Karpas-422 (cell line): ENCODE measurements at places on chromosomes 3 and 15. TPM values are rescaled to one million over a fixed set of nuclear protein-coding genes. Genes with fewer than 3 reads are reported as not detected.

DNA sequence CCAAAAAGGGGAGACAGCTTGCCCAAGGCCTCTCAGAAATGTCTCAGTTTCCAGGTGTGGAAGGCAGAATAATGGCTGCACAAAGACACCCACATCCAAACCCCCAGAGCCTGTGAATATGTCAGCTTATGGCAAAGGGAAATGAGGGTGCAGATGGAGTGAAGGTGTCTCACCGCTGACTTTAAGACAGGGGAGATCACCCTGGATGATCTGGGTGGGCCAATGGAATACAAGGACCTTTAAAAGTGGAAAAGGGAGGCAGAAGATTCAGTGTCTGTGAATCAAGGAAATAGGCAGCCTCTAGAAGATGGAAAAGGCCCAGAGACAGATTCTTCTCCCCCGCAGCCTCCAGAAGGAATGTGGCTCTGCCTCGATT is 48.8 kb upstream of the ATP2B2 start:
- no peak overlapping the region for H3K27ac ChIP-seq
- H3K27me3 ChIP-seq = no peaks in the 10 kb centered on the region
- H3K36me3 ChIP-seq = no peaks in the 10 kb centered on the region
- no peak overlapping the region for H3K4me3 ChIP-seq

DNA sequence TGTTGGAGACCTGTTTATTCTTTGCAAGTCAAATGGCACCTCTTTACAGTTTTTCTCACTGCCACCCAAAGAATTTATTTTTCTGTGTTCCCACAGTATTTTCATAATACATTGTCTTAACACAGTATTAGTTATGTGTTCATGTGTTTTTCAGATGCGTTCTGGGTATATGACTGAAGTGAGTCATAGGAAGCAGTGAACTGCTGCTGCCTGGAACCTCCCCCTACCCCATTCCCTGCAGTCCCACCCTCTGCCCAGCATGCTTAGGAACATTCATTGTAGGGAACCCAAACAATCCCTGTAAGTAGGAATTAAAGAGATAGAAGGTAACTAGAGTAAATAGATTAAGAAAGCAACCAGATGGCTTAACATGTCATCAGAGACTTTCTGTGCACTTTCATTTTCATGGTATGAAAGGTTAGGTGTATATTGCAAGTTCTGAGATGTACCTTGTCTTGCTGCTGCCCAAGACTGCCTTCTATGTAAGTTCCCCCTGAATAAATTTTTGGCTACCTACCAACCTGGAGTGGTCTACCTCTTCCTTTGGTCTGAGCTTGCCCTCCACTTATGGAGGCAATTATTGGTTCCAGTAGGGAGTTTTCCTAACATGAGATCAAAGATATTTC is 21.9 kb upstream of the SQOR start:
- no peak overlapping the region for H3K4me3 ChIP-seq
- DNase-seq = no peak
- H3K27ac ChIP-seq = no peak overlapping the region
- no peaks in the 10 kb centered on the region for H3K27me3 ChIP-seq
- H3K36me3 ChIP-seq = peaks cover 8% of the 10 kb centered on the region; the same call in 1 of the 2 replicates

- H3K4me1 ChIP-seq = no peaks in the 10 kb centered on the region
- no peak for DNase-seq
- no peaks in the 10 kb centered on the region for H3K36me3 ChIP-seq
- no peak overlapping the region for H3K27ac ChIP-seq
- no peaks in the 10 kb centered on the region for H3K27me3 ChIP-seq
Measured at GRCh38 chr15:36177590-36178302, 401.7 kb upstream of the CDIN1 start.

- no peak overlapping the region for H3K4me3 ChIP-seq
- H3K27me3 ChIP-seq = no peaks in the 10 kb centered on the region
- no peak overlapping the region for H3K27ac ChIP-seq
- no peaks in the 10 kb centered on the region for H3K36me3 ChIP-seq
Measured at GRCh38 chr3:58874795-58875194, 175.0 kb downstream of the CFAP20DC start.

- no peaks in the 10 kb centered on the region for H3K36me3 ChIP-seq
- H3K27me3 ChIP-seq = no peaks in the 10 kb centered on the region
- no peak overlapping the region for H3K27ac ChIP-seq
- H3K4me3 ChIP-seq = no peak overlapping the region
- no peaks in the 10 kb centered on the region for H3K4me1 ChIP-seq
Measured at GRCh38 chr3:194852345-194852744, 166.7 kb downstream of the FAM43A start.

FOXB1 gene
- not detected in 2 replicates for total RNA-seq

DNA sequence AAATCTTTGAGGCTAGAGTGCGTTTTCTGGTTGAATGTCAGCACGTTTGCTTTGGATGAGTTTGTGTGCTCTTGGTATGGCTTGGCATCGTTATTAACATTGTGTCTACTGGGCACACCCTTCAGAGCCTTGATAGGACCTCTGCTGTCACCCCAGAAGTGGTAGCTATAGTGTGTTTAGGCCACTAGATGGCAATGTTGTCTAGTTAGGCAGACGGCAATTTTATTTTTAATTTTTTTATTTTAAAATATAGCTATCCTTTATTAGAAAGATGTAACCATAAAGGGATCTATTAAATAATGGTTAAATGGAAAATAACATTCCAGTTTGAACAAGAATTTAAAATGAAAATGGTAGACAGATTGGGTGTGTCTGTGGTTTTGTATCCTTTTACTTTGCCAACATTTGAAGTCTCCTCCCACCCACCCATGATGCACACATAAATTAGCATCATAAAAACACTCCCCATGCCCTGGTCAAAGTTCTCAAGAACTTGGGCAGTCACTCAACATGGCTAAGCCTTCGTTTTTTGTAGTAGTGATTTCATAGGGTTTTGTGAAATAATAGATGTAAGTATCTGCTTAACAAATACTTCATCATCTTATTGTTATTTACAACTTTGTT is 200.7 kb downstream of the KCNH8 start:
- no peak overlapping the region for H3K4me3 ChIP-seq
- H3K27me3 ChIP-seq = no peaks in the 10 kb centered on the region
- DNase-seq = peak; percentile 75
- H3K36me3 ChIP-seq = no peaks in the 10 kb centered on the region
- H3K4me1 ChIP-seq = peaks cover 11% of the 10 kb centered on the region

DNA sequence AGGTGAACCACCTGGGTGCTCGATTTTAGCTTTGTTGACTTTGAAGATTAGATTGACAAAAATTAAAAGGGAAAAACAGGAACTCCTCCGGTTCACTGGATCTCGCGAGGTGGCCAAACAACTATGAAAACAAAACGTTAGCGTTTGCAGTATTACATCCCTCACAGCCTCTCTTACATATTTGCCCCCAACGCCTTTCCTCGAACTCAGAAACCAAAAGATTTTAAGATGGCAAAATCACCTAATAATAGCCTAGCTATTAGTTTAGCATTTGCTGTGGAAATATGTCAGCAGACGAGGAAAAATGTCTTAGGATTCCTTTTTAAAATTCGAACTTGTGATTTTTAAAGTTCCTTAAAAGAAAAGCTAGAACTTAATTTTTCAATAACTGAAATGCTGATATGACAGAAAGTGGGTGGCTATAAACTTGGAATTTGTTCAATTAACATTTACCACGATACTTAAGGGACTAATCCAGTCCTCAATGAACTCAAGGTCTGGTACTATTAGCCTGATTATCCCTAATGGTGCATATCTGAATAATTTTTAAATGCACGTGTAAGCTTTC is 491 bp upstream of the SENP7 start:
- peak overlapping the region; percentile 89 for H3K4me3 ChIP-seq
- H3K36me3 ChIP-seq = no peaks in the 10 kb centered on the region
- H3K27ac ChIP-seq = peak overlapping the region; percentile 68
- peak; percentile 46 for DNase-seq

DNA sequence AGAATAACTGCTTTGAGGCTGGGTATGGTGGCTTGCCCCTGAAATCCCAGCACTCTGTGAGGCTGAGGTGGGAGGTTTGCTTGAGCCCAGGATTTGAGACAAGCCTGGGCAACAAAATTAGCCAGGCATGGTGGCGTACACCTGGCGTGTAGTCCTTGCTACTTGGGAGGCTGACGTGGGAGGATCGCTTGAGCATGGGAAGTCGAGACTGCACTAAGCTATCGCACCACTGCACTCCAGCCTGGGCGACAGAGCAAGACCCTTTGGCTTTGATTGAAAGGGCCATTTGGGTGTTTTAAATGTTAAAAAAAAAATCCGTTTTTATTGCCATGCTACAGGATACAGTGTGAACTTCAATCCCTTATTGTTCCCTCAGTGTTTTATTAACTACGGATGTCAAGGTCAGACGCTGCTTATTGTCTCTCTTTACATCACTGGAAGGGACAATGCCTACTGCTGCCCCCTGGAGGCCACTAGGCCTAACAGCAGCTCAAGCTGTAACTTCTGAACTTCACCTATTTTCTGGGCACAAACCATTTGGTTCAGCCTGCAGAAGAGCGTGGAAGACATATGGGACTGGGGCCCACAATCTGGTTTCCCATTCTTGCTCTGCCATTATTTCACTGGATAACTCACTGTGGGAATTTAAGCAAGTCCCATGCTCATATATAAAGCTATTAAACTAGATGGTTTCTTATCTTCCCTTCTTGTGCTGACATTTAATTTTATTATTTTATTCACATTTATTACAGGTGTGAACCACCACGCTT is 15.3 kb upstream of the IREB2 start:
- H3K4me1 ChIP-seq = no peaks in the 10 kb centered on the region
- no peaks in the 10 kb centered on the region for H3K36me3 ChIP-seq
- H3K27ac ChIP-seq = no peak overlapping the region
- H3K27me3 ChIP-seq = no peaks in the 10 kb centered on the region
- peak; percentile 86 for DNase-seq

SNTN gene
- not detected in 2 replicates for total RNA-seq

GRCh38 chr3:185582236-185582635 is 3.9 kb upstream of the SENP2 start:
- no peak overlapping the region for H3K4me3 ChIP-seq
- DNase-seq = no peak
- no peak overlapping the region for H3K27ac ChIP-seq
- H3K36me3 ChIP-seq = no peaks in the 10 kb centered on the region

- H3K4me3 ChIP-seq = no peak overlapping the region
- H3K4me1 ChIP-seq = peaks cover 16% of the 10 kb centered on the region
- no peak for DNase-seq
- H3K27ac ChIP-seq = no peak overlapping the region
- H3K27me3 ChIP-seq = no peaks in the 10 kb centered on the region
Measured at GRCh38 chr3:180275176-180275575, 238.4 kb upstream of the PEX5L start.

- no peaks in the 10 kb centered on the region for H3K27me3 ChIP-seq
- H3K36me3 ChIP-seq = peaks cover 8% of the 10 kb centered on the region; the same call in 1 of the 2 replicates
- no peak for DNase-seq
- H3K4me1 ChIP-seq = peaks cover 4% of the 10 kb centered on the region; the same call in 1 of the 2 replicates
- H3K4me3 ChIP-seq = no peak overlapping the region
- no peak overlapping the region for H3K27ac ChIP-seq
Measured at GRCh38 chr3:123522320-123523022, 62.4 kb downstream of the HACD2 start.

FRMD4B gene
- not detected in 2 replicates for total RNA-seq

GRCh38 chr3:47661121-47661752 is 82.6 kb upstream of the CSPG5 start:
- peaks cover 64% of the 10 kb centered on the region for H3K36me3 ChIP-seq
- no peak overlapping the region for H3K27ac ChIP-seq
- no peak overlapping the region for H3K4me3 ChIP-seq
- no peak for DNase-seq

GALNT15 gene
- total RNA-seq = not detected in 2 replicates

DNA sequence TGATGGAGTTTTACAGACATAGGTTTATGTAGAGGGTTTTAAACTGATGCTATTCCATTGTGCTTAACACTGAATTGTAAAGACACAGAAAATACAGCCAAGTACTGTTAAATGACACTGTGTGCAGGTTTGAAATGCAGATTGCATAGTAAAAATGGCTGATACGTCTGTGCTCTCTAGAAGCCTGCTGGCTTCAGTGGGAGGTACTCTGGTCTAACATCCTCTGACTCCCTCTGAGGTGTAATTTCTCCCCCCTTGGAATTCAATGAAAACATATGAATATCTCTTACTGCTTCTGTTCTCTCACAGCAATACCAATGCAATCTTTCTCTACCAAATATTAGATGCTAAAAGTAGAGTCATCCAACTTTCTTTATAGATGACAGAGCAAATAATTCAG is 176.6 kb downstream of the SLC9A9 start:
- no peaks in the 10 kb centered on the region for H3K36me3 ChIP-seq
- peaks cover 50% of the 10 kb centered on the region for H3K4me1 ChIP-seq
- H3K27ac ChIP-seq = no peak overlapping the region
- no peaks in the 10 kb centered on the region for H3K27me3 ChIP-seq

- no peak for DNase-seq
- no peaks in the 10 kb centered on the region for H3K27me3 ChIP-seq
- no peaks in the 10 kb centered on the region for H3K36me3 ChIP-seq
- peaks cover 10% of the 10 kb centered on the region for H3K4me1 ChIP-seq
Measured at GRCh38 chr3:55294557-55294956, 192.5 kb downstream of the WNT5A start.

SLC22A14 gene
- total RNA-seq = not detected in 2 replicates

PLA1A gene
- not detected in 2 replicates for total RNA-seq

DNA sequence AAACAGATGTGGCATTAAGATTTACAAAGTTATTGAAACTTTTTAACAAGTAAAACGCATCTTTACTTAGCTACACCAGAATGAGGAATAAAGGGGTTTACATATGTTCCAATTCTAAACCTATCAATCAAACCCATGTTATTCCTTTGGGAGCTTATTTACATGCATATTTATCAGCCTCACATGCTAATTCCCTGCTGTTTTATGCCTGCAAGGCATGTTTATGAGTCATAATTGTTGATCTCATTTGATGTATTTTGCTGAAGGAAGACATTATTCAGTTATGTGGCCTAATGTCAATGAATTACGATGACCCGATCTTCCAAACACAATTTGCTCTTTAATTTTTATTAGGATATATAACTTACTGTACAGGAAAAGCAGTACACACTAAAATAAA is 272.9 kb downstream of the TBC1D5 start:
- H3K36me3 ChIP-seq = no peaks in the 10 kb centered on the region
- peaks cover 32% of the 10 kb centered on the region for H3K4me1 ChIP-seq
- no peak overlapping the region for H3K4me3 ChIP-seq
- H3K27ac ChIP-seq = no peak overlapping the region
- DNase-seq = no peak
- H3K27me3 ChIP-seq = no peaks in the 10 kb centered on the region

DNA sequence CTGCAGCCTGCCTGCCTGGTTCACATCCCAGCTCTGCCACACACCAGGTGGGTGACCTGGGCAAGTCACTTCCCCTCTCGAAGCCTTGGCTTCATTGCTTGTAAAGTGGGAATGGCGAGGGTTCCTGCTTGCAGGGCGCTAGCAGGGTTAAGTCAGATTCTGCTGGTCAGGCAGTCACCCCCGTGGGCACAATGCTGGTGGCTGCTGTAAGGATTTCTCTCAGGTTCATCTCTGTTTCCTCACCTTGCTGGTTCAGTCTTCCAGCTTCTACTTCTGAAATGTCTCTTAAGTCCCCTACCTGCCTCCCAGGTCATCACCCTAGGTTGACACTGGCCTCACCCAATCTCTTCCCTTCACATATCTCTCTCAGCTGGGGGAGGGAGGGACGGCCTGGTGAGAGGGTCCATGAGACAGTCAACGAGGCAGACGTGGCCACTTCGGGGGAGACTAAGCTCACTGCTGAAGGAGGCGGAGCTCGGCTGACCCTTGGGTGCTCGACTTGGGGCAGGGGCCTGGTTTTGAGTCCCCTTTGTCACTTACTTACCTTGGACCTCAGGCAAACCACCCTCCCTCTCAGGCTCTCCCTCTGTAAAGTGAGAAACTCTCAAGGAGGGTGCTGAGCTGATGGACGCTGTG is 11.5 kb downstream of the CTSH start:
- H3K27me3 ChIP-seq = no peaks in the 10 kb centered on the region
- no peak overlapping the region for H3K4me3 ChIP-seq
- no peaks in the 10 kb centered on the region for H3K4me1 ChIP-seq
- no peak overlapping the region for H3K27ac ChIP-seq
- no peaks in the 10 kb centered on the region for H3K36me3 ChIP-seq
